ENCODE measurements at places on chromosomes 11 and 22.

- DNase-seq, result no peak
Observed at GRCh38 chr22:27761665-27762064, 39.9 kb downstream of the MN1 start.

DNA sequence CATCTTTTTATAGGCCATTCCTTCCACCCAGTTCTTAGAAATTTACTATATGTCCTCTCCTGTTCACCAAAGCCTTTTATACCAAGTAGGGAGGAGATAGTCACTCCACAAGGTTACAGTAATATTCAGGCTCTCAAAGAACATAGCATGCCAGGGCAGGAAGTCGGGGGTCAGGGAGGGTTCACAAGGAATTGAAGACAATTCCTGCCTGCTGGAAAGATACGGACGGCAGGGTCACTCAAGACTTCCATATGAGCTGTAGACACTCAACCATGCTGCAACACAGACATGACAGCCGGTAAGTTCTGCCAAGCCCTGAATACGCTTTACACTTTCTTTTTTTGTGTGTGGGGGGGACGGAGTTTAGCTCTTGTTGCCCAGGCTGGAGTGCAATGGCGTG, 700 bp downstream of the C22orf31 start:
- no peak for DNase-seq

DNA sequence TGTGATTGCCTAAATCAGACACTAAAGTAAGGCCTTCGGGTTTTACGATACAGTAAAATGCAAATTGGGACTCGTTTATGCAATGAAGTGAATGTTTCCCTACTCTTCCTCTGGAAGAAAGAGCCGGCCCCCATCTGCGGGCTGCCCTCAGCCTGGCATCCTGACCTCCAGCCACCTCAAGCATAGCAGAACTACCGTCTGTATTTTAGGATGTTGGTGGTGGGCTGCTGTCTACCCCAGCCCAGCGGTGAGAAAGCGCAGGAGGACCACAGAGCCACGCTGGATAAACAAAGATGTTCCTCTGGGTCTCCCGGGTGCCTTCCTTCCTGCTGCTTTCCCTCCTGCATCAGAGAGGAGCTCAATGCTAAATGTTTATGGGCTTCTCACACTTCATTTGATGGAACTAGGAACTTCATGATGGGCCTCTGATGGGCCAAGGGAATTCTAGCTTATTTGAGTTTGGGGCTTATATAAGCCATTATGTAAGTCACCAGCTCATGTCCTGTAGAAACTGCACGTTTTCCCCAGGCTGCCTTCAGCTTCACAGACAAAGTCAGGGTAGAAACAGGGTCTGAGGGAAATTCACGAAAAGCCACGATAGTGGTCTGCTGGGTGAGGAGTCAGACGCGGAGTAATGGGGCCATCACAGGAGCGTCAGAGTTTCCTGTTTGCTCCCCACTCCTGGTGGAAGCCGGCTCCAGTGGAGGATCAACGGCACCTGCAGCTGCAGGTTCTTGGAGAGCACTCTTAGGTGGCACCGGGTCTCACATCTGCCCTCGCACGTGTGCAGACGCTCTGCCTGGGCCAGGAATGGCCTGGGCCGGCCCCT, 287.4 kb downstream of the BRD1 start:
- DNase-seq, result no peak

DNA sequence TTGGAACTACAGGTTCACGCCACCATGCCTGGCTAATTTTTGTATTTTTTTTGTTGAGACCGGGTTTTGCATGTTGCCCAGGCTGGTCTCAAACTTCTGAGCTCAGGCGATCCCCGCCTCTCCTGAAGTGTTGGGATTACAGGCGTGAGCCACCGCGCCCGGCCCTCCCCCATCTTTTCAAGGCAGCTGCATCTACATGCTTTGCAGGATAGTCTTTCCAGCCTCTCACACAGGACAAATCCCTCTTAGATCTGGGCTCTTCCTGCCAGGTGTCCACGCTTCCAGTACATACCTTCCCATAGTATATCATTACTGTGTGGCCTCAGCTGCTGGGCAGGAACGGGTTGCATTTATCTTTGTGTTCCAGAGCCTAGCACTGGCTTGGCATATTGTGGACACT, 49.7 kb downstream of the C11orf96 start:
- no peak for DNase-seq

DNA sequence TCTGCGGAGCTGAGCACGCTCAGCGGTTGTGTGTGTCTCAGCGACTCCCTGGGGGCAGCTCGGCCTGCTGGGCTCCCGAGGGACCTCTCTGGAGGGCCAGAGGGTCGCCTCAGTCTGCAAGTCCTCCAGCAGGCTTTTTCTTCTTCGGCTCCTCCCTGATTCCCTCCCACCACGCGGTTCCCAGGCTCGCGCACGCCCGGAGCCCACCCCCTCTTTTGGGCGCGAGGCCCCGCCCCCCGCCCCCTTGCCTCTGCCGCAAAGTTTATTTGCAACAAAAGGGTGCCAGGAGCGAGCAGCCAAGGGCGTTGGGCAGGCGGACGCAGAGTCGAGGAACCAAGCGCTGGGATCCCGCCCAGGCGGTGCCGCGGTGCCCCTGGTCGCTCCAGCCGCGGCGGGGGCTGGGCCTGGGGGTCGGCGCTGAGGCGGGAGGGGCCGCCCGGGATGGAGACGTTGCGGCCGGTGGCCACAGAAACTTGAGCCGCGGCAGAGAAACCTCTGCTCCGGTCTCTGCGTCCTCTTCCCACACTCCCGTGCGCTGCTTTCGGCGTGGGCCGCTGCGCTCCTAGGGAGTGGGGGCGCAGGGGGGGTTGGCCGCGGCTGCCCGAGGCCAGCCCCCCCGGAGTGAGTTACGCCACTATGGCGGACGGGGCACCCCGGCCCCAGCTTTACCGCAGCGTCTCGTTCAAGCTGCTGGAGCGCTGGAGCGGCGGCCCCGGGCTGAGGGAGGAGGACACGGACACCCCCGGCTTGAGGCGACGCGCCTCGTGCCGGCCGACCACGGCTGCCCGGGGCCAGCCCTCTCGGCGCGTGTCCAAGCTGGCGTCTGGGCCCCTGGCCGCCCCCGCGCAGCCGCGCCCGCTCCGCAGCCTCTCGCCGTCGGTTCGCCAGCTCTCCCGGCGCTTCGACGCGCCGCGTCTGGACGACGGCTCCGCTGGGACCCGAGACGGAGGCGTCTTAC, at the start of gene ARHGEF17:
TSS of gene ARHGEF17 (plus strand) at position 274 of the 958 bp plus-strand sequence. CDS start at position 637, 363 bp downstream.
- DNase-seq, result peak; percentile 10

- DNase-seq, result no peak
Observed at GRCh38 chr22:35403356-35403755, 3.4 kb downstream of the MCM5 start.

DNA sequence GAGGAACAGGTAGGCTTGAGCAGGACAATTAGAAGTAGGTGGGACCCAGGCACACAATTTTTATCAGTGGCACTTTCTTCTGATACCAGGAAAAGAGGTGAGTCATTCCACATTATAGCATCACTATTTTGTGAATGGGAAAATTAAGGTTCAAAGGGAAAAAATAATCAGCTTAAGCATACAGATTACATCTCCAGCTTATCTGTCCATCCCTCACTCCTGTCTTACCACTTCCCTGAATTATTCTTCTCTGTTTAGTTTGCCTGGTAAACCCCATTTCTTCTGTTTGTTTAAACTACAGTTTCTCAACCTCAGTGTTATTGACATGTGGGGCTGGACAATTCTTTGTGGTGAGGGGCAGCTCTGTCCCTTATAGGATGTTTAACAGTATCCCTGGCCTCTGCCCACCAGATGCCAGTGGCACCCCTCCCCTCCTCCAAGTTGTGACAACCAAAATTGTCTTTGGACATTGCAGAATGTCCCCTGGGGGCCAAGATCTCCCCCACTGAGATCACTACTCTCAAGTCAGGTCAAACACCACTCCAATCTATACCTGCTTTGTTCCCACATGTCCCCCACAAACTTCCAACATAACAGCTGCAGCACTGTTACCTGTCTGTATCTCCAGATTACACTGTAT, 8.5 kb upstream of the XBP1 start:
- no peak for DNase-seq

GRCh38 chr11:45684440-45684839, 19.0 kb upstream of the CHST1 start:
- DNase-seq, result no peak

DNA sequence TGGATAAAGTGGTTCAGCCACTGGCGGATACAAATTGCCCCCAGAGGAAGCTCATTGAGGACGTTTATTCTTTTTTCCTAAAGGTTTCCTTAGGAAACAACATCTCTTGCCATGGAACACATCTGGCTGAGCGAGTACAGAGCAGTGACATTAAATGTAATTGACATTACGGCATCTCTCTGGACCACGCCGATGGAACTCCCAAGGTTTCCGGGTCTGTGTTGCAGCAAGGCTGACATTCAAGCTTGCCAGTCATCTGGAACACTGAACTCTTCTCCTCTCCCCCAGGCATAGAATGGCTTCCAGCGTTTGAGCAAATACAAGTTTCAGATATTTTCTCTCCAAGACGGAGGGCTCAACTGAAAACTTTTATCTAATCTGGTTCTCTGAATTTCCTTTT, 42.1 kb downstream of the CLMP start:
- no peak for DNase-seq

DNA sequence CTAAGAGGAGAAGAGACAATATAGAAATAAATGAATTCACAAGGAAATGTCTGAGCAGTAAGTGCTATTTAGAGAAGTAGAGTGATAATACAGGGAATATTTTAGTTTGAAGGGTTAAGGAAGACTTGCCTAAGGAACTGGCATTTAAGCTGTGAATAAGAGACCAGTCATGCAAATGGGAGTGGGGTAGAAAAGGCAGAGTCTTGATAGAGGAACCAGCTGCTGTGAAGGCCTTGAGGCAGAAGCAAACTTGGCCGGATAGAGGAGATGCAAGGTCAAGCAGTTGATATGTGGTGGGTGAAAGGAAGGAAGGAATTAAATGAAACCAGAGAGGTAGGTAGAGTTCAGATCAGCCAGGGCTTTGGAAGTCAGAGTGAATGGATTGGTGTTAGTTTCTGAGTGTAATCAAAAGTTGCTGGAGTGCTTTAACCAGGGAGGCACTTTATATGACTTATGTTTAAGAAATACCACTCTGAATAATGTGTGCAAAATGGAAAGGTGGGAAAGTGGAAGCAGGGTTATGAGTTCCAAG, 198.4 kb upstream of the SESN3 start:
- DNase-seq, result no peak

DNA sequence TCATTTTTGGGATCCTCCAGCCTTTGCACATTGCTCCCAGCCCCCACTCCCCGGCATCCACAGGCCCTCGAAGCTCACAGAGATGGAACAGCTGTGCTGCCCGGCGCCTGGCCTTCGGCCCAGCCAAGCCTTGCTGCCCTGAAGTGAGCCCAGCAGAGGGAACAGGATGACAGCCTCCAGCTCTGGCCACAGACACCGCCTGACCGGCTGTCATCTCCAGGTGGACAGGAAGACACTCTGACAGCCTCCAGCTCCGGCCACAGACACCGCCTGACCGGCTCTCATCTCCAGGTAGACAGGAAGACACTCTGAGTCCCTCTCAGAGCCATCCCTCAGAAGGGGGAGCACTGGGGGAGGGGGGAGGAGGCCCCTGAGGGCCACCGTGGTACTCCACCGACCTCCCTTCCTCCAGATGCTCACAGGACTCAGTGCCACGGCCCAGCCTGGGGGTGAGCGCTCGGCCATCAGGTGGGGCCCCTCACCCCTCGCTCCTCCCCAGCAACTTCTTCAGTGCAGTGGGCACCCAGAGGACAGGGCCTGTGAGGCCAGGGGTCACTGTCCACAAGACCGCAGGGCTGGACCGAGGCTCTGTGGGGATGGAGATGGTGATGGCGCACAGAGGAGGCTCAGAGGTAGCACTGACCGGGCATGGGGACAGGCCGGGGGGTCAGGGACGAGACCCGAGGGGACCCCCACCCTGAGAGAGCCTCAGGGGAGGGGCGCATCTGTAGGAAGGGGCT, 58.6 kb downstream of the BRD1 start:
- DNase-seq, result no peak

DNA sequence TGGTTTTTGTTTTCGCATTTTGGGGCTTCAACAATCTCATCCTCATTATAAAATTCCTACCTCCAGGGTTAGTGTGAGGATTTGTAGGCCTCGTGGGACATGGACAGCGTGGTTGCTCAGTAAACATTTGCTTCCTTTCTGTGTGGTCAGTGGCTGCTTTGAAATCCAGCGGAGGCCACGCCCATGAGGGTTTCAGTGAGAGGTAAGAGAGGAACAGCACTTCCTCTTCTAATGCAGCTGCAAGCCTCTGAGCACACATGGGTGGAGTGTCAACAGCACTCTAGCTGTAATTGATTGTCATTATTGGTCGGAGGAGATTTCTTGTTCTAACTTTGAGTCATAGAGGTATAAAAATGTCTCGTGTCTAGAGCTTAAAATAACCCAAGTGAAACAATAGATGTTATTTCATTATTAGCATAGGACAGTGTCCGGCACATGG, 6.0 kb upstream of the ARHGAP42 start:
- no peak for DNase-seq

- no peak for DNase-seq
Observed at GRCh38 chr11:13663631-13664071, 4.8 kb upstream of the FAR1 start.
